Activated CD8-positive, alpha-beta memory T cell treated with anti-CD3 and anti-CD28 coated beads for 4 hours (primary cell): ENCODE measurements at places on chromosomes 13 and 19.

GRCh38 chr13:49739498-49740187 is 48.4 kb upstream of the EBPL start:
- no peak for DNase-seq

- DNase-seq = no peak
These were observed 72.9 kb downstream of the SLC10A2 start for GRCh38 chr13:102993348-102993747.

- DNase-seq = no peak
These were observed 237.6 kb upstream of the MAB21L1 start for GRCh38 chr13:35714121-35714520.

- no peak for DNase-seq
These were observed 6.4 kb upstream of the TBXA2R start for GRCh38 chr19:3612901-3613741.

- DNase-seq = no peak
These were observed 21.2 kb downstream of the DNMT1 start for GRCh38 chr19:10173527-10173926.

DNA sequence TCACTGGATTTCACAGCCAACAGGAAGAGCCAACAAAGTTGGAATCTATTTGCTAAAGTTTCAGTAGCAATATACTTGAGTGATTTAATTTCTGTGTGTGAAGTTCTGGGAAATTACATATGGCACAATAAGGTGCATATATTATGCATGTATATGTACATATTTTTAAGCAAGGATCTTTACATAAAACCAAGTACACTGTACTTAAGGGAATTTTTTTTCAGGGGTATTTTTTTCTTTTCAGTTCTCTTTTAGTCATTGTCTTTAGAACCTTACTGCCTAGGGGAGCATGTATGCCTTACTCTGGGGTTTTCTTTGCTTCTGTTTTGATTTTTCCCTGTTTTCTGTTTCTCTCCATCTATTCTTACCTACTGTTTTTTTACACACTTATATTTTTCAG is 7.4 kb downstream of the RAP2A start:
- DNase-seq = no peak

DNA sequence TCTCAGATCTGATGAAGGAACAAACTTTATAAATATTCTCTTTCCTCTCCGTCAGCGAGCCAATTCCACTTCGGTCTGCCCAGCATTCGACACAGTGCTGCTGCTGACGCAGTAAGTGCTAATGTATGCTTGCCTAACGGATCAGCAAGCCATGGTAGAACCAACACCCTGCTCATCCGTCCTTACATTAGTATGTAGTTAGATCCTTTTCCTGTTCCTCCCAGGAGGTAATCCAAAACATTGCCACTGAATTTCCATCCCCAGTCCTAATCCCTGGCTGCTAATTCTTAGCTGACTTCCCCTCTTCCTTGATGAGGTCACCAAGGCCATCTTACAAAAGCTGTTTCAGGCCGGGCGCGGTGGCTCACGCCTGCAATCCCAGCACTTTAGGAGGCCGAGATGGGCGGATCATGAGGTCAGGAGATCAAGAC is 88.0 kb downstream of the STARD13 start:
- no peak for DNase-seq

GRCh38 chr13:50189450-50189849 is 174.2 kb downstream of the KCNRG start:
- no peak for DNase-seq

- DNase-seq = no peak
These were observed 3.8 kb downstream of the BCL2L12 start for GRCh38 chr19:49669516-49669915.

DNA sequence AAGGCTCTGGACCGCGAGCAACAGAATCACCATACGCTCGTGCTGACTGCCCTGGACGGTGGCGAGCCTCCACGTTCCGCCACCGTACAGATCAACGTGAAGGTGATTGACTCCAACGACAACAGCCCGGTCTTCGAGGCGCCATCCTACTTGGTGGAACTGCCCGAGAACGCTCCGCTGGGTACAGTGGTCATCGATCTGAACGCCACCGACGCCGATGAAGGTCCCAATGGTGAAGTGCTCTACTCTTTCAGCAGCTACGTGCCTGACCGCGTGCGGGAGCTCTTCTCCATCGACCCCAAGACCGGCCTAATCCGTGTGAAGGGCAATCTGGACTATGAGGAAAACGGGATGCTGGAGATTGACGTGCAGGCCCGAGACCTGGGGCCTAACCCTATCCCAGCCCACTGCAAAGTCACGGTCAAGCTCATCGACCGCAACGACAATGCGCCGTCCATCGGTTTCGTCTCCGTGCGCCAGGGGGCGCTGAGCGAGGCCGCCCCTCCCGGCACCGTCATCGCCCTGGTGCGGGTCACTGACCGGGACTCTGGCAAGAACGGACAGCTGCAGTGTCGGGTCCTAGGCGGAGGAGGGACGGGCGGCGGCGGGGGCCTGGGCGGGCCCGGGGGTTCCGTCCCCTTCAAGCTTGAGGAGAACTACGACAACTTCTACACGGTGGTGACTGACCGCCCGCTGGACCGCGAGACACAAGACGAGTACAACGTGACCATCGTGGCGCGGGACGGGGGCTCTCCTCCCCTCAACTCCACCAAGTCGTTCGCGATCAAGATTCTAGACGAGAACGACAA is 1.8 kb downstream of the PCDH17 start:
- no peak for DNase-seq

DNA sequence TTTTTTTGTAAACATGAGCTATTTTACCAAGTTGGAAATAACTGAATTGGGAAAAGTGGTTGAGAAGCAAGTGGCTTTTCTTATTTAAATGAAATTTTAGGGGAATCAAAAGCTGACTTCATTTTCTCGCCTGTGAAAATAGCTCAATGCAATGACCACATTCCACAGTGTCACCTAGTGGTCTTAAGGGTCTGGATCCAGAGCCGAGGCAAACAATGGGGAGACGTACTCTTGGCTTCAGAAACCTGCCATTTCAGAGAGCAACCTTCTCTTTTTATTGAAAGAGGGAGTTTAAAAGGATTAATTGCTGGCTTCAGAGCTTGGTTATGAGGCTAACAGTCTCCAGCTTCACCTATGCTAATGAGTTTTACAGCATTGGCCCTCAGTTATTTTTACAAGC is 39.7 kb upstream of the RXFP2 start:
- DNase-seq = no peak

- no peak for DNase-seq
These were observed 7.0 kb upstream of the F10 start for GRCh38 chr13:113115363-113116205.

- DNase-seq = no peak
These were observed 240.0 kb upstream of the SERP2 start for GRCh38 chr13:44133626-44134025.

GRCh38 chr19:18605546-18606280 is 886 bp downstream of the CRLF1 start:
- no peak for DNase-seq

- DNase-seq = no peak
These were observed 18.8 kb downstream of the PDCD5 start for GRCh38 chr19:32599736-32600157.

GRCh38 chr13:46572752-46573431 is 19.9 kb downstream of the LRCH1 start:
- no peak for DNase-seq

DNA sequence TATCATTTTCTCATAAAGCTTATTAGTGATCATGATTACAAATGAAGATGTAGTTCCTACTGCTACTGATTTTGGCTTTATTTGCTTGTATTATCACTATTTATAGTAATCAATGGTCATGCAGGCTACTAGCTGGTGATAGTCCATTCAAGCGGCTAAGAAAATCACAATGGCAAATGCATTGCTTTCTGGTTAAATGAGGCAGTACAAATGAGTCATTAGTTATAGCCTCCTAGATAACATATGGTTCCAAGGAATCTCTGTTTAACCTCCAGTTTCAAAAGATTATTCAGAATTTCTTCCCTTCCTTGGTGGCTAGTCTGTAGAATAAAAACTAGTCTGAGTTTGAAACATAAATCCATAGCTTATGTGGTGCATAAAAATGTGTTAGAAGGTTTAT is 141.3 kb upstream of the HTR2A start:
- DNase-seq = no peak

DNA sequence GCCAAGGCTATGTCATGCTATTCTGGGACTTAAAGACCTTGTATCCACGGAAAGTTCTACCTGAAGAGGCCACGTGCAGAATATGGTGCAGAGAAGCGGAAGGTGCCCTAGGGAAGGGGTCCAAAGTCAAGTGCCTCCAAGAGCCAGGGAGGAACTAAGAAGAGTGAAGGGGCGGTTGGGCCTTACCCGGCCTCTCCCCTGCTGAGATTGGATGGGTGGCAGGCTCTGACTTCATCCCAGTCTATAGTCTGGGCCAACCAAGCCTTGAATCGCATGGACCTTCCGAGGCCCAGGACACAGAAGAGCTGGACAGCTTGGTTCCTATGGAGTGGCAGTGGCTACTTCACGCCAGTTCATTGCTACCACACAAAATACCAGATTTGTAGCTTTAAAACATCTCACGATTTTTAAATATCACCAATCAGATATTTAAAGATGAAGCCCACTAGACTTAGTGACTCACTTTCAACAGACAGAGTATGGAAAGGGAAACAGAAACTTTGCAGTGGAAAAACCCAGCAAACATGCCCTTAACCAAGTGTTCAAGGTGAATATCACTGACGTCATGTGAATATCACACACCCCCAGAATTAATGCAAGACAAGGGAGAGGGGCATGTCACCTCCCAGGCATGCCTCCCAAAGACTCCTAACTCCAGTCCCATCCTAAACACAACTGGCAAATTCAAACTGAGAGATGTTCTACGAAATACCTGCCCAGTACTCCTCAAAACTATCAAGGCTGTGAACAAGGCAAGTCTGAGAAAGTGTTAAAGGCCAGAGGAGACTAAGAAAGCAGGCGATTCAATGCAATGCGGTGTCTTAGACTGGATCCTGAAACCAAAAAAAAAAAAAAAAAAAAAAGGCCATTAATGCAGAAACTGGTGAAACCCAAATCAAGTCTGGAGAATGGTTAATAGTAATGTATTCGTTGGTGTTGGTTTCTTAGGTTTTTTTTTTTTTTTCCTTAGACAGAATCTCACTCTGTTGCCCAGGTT is 10.2 kb downstream of the C19orf12 start:
- no peak for DNase-seq

- no peak for DNase-seq
These were observed 166.0 kb downstream of the LMO7 start for GRCh38 chr13:75802161-75802560.

DNA sequence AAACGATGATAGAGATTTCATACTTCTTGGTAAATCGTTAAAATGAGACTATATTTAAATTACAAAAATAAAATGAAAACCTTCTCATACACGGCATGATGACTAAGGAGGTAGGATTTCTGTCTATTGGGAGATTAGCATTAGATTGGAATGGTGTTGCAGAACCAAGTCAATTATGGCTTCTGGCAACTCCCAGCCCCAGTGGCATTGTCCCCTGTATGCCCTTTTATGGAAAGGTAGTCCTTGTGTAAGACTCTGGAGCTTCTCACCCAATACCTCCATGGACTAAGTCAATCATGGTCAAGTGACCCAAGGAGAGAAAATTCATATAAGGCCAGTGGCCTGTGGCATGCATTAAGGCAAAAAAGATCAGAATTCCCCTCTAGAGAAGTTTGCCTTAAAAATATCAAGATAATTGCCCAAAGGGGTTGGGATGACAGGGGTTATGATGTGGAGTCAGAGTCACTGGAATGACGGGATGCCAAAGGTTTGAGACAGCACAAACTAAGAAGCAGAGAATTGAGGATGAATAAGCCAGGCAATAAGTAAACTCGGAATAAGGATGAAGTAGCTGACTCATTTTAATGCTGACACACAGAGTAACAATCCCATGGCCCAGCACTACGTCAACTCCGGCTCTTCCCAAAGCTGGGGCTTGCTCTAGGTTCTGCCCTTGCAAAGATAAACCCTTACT is 57.8 kb upstream of the POSTN start:
- DNase-seq = no peak
